ENCODE measurements at places on chromosomes 13 and 19.
A peak's percentile ranks its signal among the peaks of the same experiment; 100 is the strongest.

DNA sequence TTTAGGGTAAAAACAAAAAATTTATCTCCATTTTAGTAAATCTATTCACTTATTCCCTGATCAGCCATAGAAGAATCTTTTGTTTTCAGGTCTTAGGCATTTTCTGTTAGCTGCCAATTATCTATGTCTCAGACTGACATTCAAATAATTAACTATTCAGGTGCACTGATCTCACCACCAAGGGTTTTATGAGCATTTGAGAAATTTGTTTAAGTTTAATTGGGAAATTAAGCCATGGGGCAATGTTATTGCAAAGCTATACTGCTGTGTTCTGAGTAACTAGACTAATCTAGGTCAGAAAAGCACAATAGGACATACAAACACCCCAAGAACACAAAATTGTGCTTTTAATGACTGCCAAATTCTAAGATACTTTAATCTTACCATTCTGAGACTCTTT is 210.7 kb upstream of the EDNRB start:
- DNase-seq: no peak

DNA sequence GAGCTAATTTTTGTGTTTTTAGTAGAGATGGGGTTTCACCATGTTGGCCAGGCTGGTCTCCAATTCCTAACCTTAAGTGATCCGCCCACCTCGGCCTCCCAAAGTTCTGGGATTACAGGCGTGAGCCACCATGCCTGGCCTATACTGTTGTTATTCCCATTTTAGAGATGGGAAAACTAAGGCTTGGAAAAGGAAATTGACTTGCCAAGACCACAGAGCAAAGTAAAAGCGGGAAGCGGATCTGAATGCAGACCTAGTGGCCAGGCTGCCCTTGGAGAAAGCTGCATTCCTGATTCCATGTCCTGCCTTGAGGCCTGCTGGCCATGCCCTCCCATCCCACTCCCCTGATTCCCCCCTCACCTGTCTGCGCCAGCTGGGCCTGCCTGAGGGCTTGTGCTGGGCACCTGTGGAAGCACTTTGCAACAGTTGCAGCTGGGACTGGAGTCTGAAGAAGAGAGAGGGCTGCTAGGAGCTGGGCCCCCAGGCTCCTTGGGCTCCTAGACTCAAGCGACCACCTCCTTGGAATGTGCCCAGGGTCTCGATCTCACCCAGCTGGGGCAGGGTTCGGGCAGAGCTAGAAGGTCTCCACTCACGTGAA is 5.7 kb downstream of the PALM3 start:
- no peak for DNase-seq

- peak; percentile 45 for DNase-seq
Observed at GRCh38 chr19:16899566-16900075, 10.8 kb downstream of the F2RL3 start.

GRCh38 chr13:110166598-110166997 is 140.4 kb downstream of the COL4A1 start:
- no peak for DNase-seq

DNA sequence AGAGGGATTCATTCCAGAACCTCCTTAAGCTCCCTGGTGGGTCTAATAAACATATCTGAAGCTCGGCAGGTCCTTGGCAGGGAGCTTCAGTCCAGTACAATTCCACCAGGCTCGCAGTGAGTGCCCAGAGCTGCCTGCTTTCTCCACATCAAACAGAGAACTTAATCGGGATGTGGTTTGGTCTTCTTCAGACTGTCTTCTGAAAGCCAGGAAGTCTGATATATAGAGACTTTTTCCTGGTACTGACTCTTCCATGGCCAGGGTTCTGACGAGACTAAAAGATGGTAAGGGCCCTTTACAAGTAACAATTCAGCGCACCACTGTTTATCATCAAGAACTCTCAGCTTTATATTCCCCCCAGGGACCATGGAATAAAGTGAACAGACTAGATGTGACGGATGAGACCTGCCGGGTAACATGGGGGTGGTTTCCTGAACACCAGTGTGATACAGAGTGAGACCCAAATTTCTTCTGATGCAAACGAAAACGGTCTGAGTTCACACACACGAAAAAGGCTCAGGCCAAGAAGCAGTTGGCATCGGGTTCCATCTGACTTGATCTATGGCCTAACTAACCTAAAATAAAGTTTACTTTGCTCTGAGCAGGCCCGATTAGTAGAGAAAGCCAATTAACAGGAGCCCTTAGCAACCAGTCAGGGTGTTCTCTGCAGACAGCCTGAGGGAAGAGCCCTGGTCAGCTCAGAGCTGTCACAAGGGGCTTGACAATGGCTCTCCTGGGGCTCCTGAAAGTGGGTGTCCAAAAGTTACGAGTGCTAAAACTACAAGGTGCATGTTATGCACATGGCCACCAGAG is 29.0 kb downstream of the RANBP3 start:
- no peak for DNase-seq

Data from CD4-positive, alpha-beta T cell treated with Interleukin-15 for 1 hour (primary cell).